Central memory CD4-positive, alpha-beta T cell (primary cell): ENCODE measurements at places on chromosomes 6 and 20.

GRCh38 chr20:20465252-20465651, 97.3 kb downstream of the INSM1 start:
- no peak for DNase-seq

DNA sequence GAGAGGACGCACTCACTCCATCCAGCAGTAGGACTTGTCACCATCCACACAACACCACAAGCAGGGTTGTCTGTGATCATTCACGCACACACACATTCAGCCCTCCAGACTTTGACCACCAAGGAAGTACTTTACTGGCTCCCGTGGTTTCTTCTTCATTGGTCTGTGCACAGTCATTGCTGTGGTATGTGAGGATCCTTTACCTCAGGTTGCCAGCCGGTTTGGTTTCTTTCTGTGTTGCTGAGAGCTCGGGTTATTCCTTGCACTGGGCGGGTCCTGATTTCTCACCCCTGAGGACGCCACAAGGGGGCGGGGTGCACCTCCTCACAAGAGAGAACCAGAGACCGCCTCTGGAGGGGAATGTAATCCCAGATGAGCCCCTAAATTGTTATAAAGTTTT, 11.2 kb downstream of the SLC35A1 start:
- no peak for DNase-seq

GRCh38 chr6:79455446-79455845, 81.8 kb downstream of the LCA5 start:
- DNase-seq, result no peak

- peak; percentile 41 for DNase-seq
These were observed 86.1 kb upstream of the STMND1 start for GRCh38 chr6:17015551-17016381.

DNA sequence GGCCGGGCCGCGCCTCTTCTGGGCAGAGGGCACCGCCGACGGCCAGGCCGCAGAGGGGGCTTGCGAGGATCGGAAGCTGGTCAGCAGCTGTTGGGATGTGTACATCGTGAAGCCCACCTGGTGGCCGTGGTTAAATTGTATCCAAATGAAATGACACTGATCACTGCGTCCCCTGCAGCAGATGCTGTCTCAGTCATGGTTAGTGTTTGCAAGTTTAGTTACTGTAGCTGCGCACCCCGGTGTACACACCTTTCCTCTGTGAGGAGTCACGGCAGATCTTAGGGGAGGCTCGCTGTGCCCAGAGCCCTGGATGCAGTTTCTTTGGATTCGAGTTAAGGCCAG, 653 bp downstream of the NAA20 start:
- DNase-seq, result peak; percentile 12

GRCh38 chr6:1679031-1679687, 69.4 kb downstream of the FOXC1 start:
- no peak for DNase-seq

- no peak for DNase-seq
These were observed 7.7 kb downstream of the CDC25B start for GRCh38 chr20:3803854-3804253.

- DNase-seq, result no peak
These were observed 106.0 kb downstream of the PRIM2 start for GRCh38 chr6:57423468-57423867.

- DNase-seq, result no peak
These were observed 1337.7 kb downstream of the HACE1 start for GRCh38 chr6:103522045-103522444.

DNA sequence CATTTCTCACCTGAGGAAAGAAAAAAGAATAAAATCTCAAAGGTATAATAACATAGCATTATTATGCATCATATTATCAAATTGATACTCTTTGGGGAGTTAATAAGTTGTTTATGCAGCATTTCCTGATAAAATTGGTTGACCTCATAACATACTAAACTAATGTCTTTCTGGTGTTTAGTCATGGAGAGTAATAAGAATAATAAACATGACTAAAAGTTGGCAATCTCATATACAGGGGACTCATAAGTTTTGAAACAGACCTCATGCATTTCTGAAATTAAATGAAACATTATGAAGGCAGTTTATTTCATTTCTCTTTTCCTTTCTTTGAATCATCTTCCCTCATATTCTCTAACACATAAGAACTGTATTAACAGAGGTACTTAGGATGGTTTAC, 60.5 kb upstream of the PRDM1 start:
- no peak for DNase-seq

GRCh38 chr6:136737374-136737844, 54.9 kb downstream of the MAP3K5 start:
- no peak for DNase-seq

GRCh38 chr6:36099869-36100483, 30.3 kb upstream of the MAPK13 start:
- DNase-seq, result peak; percentile 58

GRCh38 chr6:45031601-45032000, 296.5 kb upstream of the RUNX2 start:
- DNase-seq, result no peak

DNA sequence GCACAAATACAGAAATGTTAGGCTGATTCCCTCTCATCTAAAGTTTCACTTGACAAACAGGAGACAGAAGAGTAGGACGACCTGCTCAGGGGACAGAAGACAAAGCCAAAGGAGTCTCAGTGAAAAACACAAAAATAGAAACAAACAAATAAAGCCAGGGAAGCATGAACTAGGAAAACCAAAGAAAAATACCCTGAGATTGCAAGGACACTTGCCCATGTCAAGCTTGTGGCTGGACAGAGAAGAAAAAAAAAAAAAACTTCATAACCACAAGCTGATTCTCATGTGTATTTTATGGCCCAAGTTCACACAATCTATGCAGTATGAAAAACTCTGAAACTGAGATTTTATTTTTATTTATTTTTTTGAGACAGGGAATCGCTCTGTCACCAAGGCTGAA, 85.6 kb upstream of the BEND6 start:
- DNase-seq, result no peak

- no peak for DNase-seq
These were observed 693.6 kb downstream of the QKI start for GRCh38 chr6:164108092-164108491.

DNA sequence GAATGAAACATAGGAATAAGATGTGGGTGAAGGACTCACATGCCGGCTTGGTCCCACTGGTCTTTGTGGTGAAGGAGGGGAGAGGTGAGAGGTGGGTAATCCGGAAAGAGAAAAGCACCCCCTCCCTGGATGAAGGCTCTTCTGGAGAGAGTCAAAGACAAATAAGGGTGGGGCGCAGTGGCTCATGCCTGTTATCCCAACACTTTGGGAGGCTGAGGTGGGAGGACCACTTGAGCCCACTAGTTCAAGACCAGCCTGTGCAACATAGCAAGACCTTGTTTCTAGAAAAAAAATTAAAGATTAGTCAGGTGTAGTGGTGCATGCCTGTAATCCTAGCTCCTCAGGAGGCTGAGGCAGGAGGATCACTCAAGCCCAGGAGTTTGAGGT, 3.1 kb downstream of the LTB start:
- DNase-seq, result no peak

GRCh38 chr6:153123801-153124200, 7.3 kb downstream of the RGS17 start:
- no peak for DNase-seq

DNA sequence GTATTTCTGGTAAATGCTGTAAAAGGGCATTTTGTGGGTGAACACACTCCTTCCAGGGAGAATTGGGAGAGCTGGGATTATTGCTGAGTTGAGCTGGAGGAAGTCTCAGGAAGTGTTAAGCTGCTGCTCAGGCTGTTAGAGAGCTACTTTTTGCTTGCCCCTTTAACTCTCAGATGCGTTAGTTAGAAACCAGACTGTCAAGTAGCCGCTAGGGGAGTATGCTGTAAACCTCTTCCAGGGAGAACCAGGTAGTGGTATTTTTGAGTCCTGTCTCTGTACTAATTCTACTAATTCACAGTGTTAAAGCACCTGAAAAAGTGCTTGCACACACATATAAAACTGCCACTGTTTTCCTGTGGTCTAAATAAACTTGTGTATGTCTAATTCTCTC, 6.6 kb upstream of the GFRAL start:
- DNase-seq, result no peak

GRCh38 chr6:139542351-139542750, 167.9 kb upstream of the CITED2 start:
- no peak for DNase-seq

- no peak for DNase-seq
These were observed 233.8 kb downstream of the SIM1 start for GRCh38 chr6:100230953-100231316.

DNA sequence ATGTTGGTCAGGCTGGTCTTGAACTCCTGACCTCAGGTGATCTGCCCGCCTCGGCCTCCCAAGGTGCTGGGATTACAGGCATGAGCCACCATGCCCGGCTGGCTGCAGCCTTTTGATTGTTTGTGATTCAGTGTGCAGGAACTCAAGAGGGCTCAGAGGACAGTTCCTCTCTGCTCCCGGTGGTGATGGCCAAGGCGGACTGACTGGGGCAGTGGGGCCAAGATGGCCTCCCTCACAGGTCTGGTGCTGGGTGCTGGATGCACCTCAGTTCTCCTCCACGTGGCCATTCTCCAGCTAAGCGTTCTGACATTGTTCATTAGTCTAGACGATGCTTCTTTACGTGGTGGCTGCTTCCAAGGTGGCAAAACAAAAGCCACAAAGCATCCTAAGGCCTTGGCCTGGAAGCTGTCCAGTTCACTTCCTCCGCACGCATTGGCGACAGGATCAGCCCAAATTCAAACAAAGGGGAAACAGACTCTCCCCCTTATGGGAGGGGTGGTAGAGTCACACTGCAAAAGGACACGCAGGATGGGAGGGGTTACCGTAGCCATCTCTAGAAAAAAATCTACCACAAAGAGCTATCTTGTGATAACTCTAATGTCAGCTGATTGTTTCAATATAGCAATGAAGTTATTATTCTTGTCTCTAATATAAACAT, 146.9 kb downstream of the FOXC1 start:
- no peak for DNase-seq

GRCh38 chr6:149248693-149249369, 68.7 kb upstream of the TAB2 start:
- peak; percentile 21 for DNase-seq

- no peak for DNase-seq
These were observed 27.2 kb upstream of the HMGN3 start for GRCh38 chr6:79261666-79262065.

DNA sequence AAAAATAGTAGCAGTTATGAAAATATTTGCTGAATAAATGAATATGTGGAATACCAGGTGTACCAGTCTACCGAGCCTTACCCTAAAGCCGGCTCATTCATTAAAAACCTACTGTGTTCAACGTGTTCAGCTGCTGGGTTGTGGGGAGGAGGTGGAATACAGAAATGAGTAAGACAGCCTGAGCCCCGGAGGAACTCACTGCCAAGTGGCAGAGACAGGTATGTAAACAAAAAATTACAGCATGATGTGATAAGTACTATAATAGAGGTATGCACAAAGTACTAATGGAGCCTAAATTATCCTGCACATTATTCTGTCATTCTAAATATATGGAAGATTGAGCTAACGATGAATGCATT, 6.8 kb upstream of the ADTRP start:
- no peak for DNase-seq

DNA sequence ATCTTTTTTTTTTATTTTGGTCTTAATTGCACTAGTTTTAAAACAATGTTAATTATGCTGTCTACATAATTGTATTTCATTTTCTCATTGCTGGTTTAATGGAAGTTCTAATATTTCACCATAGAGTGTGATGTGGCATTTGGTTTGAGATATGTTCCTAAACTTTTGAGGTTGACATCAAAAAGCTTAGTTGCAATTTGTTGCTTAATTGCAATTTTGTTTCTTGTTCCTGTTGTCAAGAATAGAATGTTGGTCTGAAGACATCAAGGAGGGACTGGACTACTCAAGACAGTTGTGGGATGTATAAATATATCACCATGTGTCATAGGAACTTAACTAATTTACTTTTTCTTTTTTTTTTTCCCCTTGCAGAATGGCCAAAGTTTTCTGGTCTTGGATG, 12.5 kb downstream of the HSF2 start:
- no peak for DNase-seq

DNA sequence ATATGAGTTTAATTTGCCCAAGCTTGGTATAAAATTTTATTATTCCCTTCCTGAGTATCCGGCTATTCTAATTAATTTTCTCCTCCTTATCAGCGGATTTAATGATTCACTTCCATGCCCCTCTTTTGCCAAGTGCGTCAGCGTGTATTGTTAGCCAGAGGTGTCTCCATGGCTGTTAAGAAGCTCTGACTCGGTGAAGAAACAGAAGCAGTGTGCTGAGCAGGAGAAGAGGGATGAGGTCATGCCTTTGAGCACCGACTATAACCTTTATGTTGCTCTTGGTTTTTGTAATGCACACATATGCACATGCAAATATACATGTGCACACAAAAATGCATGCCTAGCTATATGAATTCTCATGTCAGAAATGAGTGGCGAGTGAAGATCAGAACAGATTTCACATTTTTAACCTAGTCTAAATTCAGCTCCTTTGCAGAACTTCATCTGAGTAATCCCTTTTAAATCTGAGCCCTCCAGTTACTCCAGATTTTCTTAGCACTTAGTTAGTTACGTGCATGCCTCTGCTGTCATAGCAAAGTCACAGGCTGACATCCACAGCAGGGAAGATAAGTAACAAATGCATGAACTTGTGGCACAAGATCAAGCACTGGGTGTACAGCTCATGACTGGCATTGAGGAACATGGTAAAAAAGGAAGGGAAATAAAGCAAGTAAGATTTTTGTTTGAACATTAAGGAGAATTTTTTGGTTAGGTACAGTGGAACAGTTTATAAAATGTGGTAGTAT, 24.3 kb downstream of the HTR1E start:
- no peak for DNase-seq

DNA sequence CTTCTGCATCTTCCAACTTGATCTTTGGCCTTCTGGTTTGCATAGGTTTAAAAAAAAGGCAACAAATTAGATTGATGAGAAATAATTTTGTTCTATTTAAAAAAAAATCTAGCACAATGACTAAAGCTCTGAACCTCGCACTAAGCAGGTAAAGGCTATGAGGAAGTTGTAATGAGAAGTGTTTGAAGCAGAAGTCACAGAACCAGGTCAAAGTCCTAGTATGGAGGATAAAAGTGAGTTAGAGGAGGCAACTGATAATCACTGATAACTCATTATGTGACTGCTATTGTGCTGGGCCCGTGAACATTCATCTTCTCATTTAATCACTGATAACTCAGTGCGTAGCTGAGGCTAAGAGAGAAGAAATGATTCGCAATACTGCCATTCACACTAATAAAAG, 46.1 kb upstream of the GFRAL start:
- DNase-seq, result no peak

GRCh38 chr20:45781391-45781931, 10.2 kb downstream of the WFDC3 start:
- no peak for DNase-seq

DNA sequence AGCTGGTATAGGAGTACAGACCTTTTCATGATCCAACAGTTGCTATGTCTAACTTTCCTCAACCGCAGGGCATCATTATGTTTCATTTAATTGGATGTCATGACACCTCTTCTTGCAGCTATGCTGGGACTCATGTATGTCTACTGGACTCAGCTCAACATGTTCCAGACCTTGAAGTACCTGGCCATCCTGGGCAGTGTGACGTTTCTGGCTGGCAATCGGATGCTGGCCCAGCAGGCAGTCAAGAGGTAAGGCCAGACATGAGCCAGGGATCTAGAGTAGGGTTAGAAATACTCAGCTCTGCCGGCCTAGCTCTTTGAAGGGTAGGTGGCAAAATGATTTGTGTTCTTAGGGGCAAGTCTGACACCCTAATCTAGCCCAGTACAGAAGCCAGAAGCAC, 25.2 kb downstream of the GHRH start:
- no peak for DNase-seq

GRCh38 chr6:159107451-159108260, 61.5 kb upstream of the FNDC1 start:
- peak; percentile 64 for DNase-seq
